ENCODE measurements at places on chromosomes 1 and 21. TPM values are rescaled to one million over a fixed set of nuclear protein-coding genes. Genes with fewer than 3 reads are reported as not detected.
A peak's percentile ranks its signal among the peaks of the same experiment; 100 is the strongest.

SH2D1B gene
- total RNA-seq: not detected

GRCh38 chr21:29403301-29403700 is 104.6 kb downstream of the BACH1 start:
- H3K4me3 ChIP-seq: no peak overlapping the region
- DNase-seq: no peak
- no peaks in the 10 kb centered on the region for H3K4me1 ChIP-seq
- H3K36me3 ChIP-seq: peaks cover 29% of the 10 kb centered on the region

- no peak for DNase-seq
- peaks cover 59% of the 10 kb centered on the region for H3K27me3 ChIP-seq
- no peaks in the 10 kb centered on the region for H3K36me3 ChIP-seq
- no peak overlapping the region for H3K27ac ChIP-seq
- peaks cover 11% of the 10 kb centered on the region for H3K4me1 ChIP-seq
- no peak overlapping the region for H3K4me3 ChIP-seq
Observed at GRCh38 chr1:68233202-68233601, 879 bp upstream of the WLS start.

GRCh38 chr1:151047925-151048644 is 534 bp downstream of the C1orf56 start:
- peaks cover 28% of the 10 kb centered on the region for H3K36me3 ChIP-seq
- peak; percentile 78 for DNase-seq
- H3K4me3 ChIP-seq: peak overlapping the region; percentile 83
- no peaks in the 10 kb centered on the region for H3K27me3 ChIP-seq
- H3K4me1 ChIP-seq: peaks cover 51% of the 10 kb centered on the region

GRCh38 chr1:36352125-36352909 is 28.9 kb upstream of the EVA1B start:
- H3K27me3 ChIP-seq: no peaks in the 10 kb centered on the region
- no peak overlapping the region for H3K4me3 ChIP-seq
- no peak for DNase-seq
- peak overlapping the region; percentile 32 for H3K27ac ChIP-seq
- peaks cover 20% of the 10 kb centered on the region for H3K36me3 ChIP-seq

GRCh38 chr1:152741656-152742055 is 16.2 kb upstream of the KPRP start:
- no peak overlapping the region for H3K27ac ChIP-seq
- H3K4me1 ChIP-seq: no peaks in the 10 kb centered on the region
- no peak overlapping the region for H3K4me3 ChIP-seq
- H3K36me3 ChIP-seq: no peaks in the 10 kb centered on the region
- peaks cover 14% of the 10 kb centered on the region for H3K27me3 ChIP-seq

DNA sequence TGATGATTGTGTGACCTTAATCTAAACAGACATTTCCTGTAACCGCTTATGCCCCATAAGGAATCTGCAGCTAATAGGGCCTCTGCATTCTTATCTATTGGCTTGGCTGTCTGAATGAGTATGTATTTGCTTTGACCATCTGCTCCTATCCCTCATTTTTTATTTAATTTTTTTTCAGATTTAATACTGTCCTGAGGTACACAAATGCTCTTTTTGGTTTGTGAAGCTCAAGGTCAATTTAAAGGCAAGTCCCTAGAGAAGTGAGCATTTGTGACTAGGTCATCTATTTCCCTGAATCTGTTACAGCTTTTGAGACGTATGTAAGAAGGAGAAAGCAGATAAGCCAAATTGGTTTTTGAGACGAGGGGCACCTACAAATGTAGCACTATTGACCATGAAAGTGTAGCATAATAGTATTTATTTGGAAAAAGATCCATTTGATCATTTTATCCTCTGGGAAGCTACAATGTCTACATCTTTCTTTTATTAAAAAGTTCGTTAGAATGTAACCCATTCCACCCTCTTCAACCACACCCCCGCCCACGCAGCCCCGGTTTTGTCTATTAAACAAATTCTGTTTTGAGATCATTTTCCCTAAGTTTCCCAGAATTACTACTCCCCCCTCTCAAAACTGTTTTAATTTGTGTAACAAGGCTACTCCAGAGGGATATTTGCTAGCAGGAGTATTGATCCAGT is 69.2 kb upstream of the HSPA13 start:
- peaks cover 49% of the 10 kb centered on the region for H3K4me1 ChIP-seq
- no peaks in the 10 kb centered on the region for H3K36me3 ChIP-seq
- peak; percentile 36 for DNase-seq
- peak overlapping the region; percentile 90 for H3K27ac ChIP-seq
- peaks cover 3% of the 10 kb centered on the region for H3K27me3 ChIP-seq

GRCh38 chr1:6001992-6002576 is 9.9 kb upstream of the NPHP4 start:
- H3K27ac ChIP-seq: no peak overlapping the region
- H3K4me3 ChIP-seq: no peak overlapping the region
- H3K4me1 ChIP-seq: peaks cover 19% of the 10 kb centered on the region
- H3K36me3 ChIP-seq: no peaks in the 10 kb centered on the region
- no peaks in the 10 kb centered on the region for H3K27me3 ChIP-seq
- DNase-seq: peak; percentile 18

KCNA2 gene
- 0.02 TPM for total RNA-seq

DNA sequence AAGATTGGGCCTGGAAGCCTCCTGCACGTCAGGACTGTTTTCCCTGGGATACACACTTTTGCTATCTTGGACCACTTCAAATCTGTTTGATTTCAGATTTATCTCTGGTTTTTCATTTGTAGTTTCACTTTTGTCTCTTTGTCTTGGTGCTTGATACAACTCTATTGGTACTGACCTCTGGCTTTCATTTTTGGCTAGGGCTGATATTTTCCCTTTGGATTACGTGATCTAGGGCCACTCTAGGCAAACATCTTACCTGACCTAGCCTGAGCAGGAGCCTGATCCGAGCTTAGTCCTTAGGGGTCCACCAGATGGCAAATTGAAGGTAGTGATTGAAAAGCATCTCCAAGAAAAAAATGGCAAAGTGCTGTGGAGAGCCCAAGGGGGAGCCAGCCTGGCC is 39.6 kb downstream of the ZBTB18 start:
- H3K4me1 ChIP-seq: no peaks in the 10 kb centered on the region
- H3K27me3 ChIP-seq: no peaks in the 10 kb centered on the region
- no peak overlapping the region for H3K4me3 ChIP-seq
- DNase-seq: no peak
- no peak overlapping the region for H3K27ac ChIP-seq

DNA sequence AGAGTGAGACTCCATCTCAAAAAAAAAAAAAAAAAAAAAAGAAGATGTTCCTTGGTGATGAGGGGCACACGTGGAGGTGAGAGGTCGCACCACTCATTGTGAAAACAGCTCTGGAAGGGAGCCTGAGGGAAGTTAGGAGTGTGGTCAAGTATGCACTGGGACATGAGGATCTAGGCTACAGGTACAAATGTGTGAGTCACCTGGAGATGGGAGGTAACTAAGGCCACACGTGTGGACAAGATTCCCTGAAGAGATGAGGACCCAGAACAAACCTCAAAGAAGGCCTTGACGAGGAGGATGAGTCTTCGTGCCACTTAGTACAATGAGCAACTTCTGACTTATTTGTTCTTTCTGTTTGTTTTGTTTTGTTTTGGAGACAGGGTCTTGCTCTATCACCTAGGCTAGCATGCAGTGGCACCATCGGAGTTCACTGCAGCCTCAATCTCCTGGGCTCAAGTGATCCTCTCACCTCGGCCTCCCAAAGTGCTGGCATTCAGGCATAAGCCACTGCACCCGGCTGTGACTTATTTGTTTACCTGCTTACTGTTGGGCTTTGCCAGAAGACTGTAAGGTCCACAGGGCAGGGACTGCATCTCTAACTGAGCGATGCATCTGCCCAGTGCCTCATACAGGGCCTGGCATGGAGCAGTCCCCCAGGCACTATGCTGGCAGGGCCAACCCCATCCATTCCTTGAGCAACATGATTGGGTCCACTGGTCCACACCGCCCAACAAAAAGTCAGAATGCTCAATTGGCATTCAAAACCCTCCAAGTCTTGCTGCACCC is 6.4 kb downstream of the ASAP3 start:
- H3K27ac ChIP-seq: no peak overlapping the region
- no peaks in the 10 kb centered on the region for H3K36me3 ChIP-seq
- H3K4me3 ChIP-seq: no peak overlapping the region

DNA sequence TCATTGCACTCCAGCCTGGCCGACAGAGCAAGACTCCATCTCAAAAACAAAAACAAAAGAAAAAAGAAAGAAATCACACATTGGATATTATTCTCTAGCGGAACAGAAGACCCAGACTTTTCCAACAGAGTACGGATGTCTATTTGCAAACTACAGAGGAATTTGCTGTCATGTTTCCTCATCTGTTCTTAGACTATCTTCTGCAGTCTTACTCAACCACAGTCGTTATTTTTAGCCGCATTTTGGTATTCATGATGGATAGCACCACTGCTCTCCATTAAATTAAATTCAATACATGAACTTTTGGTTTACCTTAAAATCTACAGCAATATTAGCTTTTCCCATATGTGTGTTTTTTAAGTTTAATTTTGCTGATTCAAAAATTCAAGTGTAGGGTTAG is 14.2 kb upstream of the HEATR1 start:
- DNase-seq: no peak
- H3K27ac ChIP-seq: no peak overlapping the region
- H3K27me3 ChIP-seq: peaks cover 36% of the 10 kb centered on the region
- H3K36me3 ChIP-seq: no peaks in the 10 kb centered on the region

PLA2G2C gene
- total RNA-seq: 0.29 TPM

DNA sequence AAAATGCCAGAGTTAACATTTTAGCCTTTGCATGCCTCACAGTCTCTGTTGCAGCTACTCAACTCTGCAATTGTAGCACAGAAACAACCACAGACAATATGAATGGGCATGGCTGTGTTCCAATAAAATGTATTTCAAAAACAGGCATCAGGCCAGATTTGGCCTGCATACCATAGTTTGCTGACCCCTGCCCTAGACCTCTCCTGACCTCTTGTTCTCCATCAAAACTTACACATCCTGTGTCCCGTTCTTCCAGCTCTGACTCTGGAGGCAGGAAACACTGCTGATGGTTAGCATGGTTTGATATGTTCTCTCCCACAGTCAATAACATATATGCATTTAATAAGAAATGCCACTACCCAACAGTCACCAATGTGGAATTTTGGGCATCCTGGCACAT is 138.6 kb downstream of the LMX1A start:
- no peak for DNase-seq
- no peaks in the 10 kb centered on the region for H3K36me3 ChIP-seq
- no peaks in the 10 kb centered on the region for H3K4me1 ChIP-seq

ADAMTS4 gene
- 1.1 TPM for total RNA-seq

ACTL8 gene
- not detected for total RNA-seq

GCLM gene
- 25.3 TPM for total RNA-seq

- H3K4me3 ChIP-seq: peak overlapping the region; percentile 59
- peaks cover 63% of the 10 kb centered on the region for H3K4me1 ChIP-seq
- no peaks in the 10 kb centered on the region for H3K36me3 ChIP-seq
Observed at GRCh38 chr21:33383056-33383888, 19.9 kb upstream of the IFNGR2 start.

SNAPIN gene
- 25.7 TPM for total RNA-seq

LCE1E gene
- not detected for total RNA-seq

GRCh38 chr1:164619006-164619784 is 60.2 kb downstream of the PBX1 start:
- no peak for DNase-seq
- H3K27ac ChIP-seq: no peak overlapping the region
- H3K36me3 ChIP-seq: no peaks in the 10 kb centered on the region
- peaks cover 3% of the 10 kb centered on the region for H3K27me3 ChIP-seq
- no peak overlapping the region for H3K4me3 ChIP-seq

CCDC190 gene
- not detected for total RNA-seq

GRCh38 chr1:44032170-44032790 is 1.0 kb upstream of the SLC6A9 start:
- H3K36me3 ChIP-seq: peaks cover 2% of the 10 kb centered on the region
- peak overlapping the region; percentile 16 for H3K27ac ChIP-seq
- peaks cover 29% of the 10 kb centered on the region for H3K4me1 ChIP-seq
- H3K4me3 ChIP-seq: peak overlapping the region; percentile 89
- no peaks in the 10 kb centered on the region for H3K27me3 ChIP-seq
- no peak for DNase-seq

RNU1-3 gene
- total RNA-seq: 1,043 TPM

PLK3 gene
- 36.6 TPM for total RNA-seq

GBP2 gene
- total RNA-seq: 189 TPM

DNA sequence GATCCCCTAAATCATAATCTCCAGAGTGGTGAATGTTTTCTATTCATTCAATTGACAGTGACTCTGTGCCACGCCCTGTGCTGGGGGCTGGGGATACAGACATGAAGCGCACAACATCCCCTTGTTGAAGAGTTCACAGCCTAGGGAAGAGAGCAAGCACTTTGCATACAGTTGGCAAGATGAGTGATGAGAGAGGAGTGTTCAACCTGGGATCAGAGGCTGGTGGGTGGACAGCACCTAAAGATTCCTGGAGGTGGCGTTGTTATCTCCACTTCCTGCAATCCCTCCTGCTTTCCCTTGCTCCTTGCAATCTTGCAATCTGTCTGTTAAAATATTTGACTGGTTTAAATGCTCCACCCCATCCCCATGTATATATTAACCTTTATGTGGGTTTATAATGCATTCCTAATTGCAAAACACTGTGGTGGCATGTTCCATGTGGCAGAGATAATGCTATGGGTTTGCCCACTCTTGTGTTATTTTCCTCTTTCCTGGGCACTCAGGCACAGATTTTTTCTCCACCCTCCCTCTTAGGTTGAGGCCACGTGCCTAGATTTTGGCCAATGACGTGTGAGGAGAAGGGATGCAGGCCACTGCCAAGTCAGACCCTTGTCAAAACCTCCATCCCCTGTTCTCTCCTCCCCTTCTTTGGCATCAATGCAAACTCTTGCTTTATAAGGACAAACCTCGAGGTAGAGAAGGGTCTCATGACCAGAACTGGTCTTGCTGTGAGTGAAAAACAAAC is 36.2 kb upstream of the GADD45A start:
- no peaks in the 10 kb centered on the region for H3K4me1 ChIP-seq
- DNase-seq: no peak
- no peaks in the 10 kb centered on the region for H3K27me3 ChIP-seq
- no peak overlapping the region for H3K27ac ChIP-seq
- H3K36me3 ChIP-seq: no peaks in the 10 kb centered on the region

GRCh38 chr1:243923292-243924171 is 73.5 kb upstream of the AKT3 start:
- no peak overlapping the region for H3K27ac ChIP-seq
- no peaks in the 10 kb centered on the region for H3K36me3 ChIP-seq
- H3K4me1 ChIP-seq: no peaks in the 10 kb centered on the region
- no peak overlapping the region for H3K4me3 ChIP-seq

Measured in activated CD8-positive, alpha-beta T cell treated with anti-CD3 and anti-CD28 coated beads for 36 hours (primary cell).